AG08396 (cell line): ENCODE measurements at places on chromosomes 12 and 14.

- peak; percentile 36 for DNase-seq
Measured at GRCh38 chr14:22908601-22909000, 10.3 kb downstream of the RBM23 start.

DNA sequence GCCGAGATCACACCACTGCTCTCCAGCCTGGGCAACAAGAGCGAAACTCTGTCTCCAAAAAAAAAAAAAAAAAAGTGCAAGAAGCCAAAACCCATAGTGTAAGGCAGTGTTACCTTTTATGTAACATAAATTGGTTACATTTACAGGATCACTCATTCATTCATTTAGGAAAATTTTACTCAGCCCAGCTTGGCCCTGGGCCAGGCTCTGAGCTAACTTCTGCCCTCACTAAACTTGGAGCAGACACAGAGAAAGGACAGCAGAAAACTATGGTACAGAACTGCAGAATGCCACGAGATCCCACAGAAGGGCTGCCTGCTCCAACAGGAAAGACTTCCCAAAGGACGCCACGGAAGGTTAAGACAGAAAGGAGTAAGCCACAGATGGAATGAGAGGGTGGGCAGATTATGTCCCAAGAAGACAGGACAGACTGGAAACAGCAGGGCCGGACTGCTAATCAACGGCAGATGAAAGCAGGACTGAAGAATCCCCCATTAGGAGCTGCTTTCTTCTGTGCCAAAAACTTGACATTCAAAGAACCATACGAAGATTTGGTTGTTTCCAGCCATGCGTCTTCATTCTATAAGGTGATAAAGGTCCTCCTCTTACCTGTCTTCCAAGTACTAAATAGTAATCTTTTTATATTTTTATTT lies 18.9 kb downstream of the PPP1R13B start:
- DNase-seq = no peak

DNA sequence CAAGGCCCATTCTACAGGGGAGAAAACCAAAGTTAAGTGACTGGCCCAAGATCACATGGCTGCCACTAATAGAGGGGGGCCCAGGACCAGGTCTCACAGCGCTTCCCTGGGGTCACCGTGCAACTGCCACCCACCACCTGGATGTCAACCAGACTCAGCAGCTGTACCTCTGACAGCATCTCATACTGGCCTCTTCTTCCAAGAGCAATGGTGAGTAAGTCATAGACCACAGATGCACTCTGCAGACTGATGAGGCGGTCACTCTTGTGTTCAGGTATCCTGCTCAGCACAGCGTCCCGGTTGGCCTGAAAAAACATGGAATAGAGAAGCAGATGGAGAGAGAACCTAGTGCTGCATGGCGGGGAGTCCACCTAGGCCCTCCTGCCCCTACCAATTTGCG lies 139.9 kb downstream of the TTC7B start:
- no peak for DNase-seq

- DNase-seq = no peak
Measured at GRCh38 chr14:92704036-92704804, 44.2 kb downstream of the LGMN start.

DNA sequence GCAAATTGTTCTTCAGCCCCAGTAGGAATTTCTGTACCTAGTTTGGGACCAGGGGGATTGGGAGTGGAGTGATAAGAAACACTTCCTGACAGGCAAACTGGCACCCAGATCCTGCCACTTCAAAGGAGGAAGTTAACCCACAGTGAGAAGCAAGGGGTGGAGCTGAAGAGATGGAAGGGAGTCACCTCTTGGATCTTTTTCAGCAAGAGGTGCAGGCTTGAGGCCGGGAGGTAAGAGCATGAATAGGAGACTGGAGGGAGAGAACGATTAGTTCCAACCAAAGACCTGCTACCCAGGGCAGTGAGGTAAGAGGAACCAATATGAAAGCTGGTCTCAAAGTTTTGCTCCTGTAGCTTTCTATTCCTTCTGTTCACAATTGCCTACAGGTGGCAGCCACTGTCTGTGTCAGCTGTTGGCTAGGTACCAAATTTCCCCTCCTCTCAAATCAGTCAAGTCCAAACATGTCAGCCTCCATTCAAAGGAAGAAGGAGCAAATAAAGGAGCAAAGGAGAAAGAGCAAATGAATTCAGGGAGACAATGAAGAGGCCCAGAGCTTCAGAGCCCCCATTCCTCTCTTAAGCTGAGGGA lies 14.9 kb upstream of the TAC3 start:
- DNase-seq = no peak

GRCh38 chr12:91922674-91923073 lies 223.0 kb downstream of the BTG1 start:
- DNase-seq = no peak

- no peak for DNase-seq
Measured at GRCh38 chr12:124402248-124403066, 107.6 kb downstream of the RFLNA start.

- no peak for DNase-seq
Measured at GRCh38 chr12:21265932-21266331, 68.8 kb downstream of the SLCO1A2 start.

GRCh38 chr12:20205854-20206253 lies 162.5 kb upstream of the PDE3A start:
- no peak for DNase-seq

- DNase-seq = no peak
Measured at GRCh38 chr12:127723251-127723650, 543.7 kb upstream of the TMEM132C start.

DNA sequence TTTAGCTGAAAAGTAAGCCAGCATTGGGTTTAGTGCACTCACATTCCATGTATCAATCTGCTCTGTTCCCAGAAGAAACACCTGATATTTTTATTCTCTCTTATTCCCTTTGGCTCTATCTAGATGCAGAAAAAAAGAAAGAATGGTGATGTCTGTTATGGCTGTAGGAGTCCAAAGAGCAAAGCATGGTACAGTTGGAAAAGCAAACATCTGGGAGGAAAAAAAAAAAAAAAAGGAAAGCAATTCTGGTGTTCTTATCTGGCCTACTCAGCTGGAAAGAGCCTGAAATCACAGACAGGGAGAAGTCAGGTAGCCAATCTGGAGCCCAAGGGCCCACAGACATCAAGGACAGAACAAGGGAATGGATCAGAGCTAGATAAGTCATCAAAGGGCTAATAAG lies 293.9 kb downstream of the DUSP6 start:
- no peak for DNase-seq

DNA sequence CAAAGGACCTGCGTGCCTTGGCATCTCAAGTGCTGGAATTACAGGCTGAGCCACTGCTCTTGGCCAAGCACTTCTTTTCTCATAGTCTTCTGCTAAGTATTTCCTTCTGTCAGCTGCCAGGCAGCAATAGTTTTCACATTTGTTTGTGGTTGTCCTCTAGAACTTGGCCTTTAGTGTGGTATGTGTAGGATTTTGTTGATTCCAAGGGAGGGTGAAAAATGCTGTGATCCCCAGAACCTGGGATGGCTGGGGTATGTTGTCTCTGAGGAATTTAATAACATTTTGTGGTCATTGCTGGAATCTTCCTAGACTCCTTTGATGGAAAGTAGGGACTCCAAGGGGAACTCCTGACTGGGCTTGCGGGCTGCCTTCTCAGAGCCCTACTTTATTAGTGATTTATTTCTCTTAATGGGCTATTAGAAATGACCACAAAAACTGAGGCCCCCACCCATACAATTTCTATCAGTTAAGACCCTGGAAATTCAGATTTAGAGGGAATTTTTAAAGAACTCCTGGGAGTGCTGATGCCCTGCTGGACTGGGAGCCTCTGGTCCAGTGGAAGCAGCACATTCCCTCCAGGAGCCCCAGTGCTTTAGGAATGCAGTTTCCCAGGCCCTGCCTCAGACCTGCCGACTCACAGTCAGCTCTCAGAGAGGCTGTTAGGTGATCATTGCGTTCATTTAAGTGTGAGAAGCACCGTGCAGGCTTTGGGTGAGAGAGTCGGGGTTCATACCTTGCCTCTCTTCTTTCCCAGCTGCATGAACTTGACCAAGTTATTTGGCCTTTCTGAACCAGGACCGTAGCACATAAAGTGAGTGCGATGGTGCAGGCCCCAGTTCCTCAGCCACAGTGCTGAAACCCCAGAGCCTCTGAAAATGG lies 22.7 kb downstream of the TRAF3 start:
- peak; percentile 73 for DNase-seq

DNA sequence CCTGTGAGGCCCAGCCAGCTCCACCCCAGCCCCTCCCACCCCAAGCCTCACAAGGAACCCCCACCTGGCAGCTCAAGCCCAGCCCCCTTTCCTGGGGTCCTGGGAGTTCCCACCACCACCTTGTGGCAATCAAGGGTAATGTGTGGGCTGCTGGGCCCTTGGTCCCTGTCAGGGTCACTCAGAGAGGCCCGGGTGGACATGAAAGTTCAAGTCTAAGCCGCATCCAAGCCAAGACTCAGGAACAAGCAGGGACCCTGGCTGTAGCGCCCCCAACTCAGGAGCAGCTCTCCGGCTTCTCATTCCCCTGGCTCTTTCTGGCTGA lies 106.4 kb upstream of the C14orf180 start:
- DNase-seq = no peak

GRCh38 chr12:106910202-106910601 lies 45.5 kb upstream of the TMEM263 start:
- no peak for DNase-seq

- no peak for DNase-seq
Measured at GRCh38 chr12:114192549-114192948, 213.4 kb downstream of the TBX5 start.

DNA sequence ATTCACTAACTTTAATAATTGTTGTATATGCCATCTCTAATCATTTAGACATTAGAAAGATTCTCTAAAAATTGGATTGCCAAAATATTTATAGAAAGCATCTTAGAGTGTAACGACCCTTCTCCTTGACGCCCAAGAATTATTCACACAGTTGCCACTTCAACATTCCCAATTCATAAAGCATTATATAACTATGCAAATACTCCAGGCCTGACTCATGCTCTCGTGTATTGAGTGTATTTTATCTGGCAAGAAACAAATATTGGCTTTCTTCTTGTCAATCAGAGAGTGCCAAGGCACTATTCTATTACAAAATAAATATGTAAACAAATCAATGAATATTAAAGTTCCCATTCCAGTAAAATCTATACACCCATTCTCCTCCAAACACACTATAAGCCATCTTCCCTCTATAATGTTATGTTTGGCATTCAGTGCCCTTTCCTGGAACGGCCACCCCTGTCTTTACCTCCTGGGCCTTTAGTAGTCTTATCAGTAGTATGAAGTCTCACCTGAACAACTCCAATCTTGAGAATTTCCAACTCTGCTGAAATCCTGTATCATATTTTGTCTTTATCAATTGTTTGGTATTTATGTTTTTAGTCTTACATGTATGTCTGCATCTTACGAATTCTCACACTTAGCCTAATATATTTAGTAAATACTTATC lies 182.6 kb downstream of the PIK3C2G start:
- no peak for DNase-seq

GRCh38 chr12:92079054-92079385 lies 66.6 kb downstream of the BTG1 start:
- no peak for DNase-seq

DNA sequence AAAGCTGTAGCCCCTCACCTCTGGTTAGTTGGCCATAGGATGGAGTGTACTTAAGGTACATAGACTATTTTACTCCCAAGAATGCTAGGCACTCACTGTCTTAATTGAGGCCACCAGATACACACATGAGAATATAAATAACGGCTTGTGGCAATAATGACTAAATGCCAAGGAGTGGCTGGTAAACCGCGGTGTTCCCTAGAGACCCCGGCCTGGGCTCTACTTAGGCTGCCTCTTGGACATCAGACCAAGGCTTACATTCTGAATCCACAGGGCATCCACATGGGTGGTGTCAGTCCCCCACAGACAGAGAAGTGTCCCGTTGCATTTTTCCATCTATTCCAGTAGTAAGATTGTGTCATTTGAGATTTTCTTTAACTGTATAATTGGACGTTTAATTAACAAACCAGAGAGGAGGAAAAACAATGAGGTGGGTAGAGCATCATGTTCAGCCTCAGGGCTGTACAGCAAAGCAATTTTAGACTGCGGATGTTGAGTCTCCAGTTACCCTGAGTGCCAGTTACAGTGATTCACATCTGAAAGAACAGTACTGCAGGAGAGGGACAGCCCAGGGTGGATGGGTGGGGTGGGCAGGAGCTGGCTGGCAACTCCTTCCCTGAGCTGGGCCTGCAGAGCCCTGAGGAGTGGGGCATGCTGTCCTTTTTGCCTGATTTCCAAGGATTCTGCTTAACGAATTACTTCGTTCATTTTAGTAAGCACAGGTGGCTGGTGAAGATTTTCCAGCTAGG lies 20.5 kb downstream of the CKB start:
- no peak for DNase-seq

GRCh38 chr12:82874945-82875344 lies 188.2 kb downstream of the TMTC2 start:
- peak; percentile 5 for DNase-seq

DNA sequence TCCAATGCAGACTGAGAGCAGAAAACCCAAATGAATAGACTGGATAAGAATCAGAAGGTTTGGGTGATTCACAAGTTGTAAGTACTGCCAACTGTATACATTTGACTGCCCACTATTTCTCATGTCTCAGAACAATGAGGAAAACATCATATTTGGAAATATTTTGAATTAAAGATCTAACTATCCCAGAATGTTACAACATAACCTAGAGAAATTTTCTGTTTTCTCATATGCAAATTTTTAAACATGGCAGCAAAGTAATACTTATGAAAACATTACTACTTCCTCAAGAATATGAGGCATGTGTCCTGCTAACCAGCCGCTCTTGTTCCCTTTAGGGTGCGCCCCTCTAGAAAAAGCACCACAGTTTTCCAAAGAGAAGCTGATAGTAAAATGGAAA lies 179.9 kb downstream of the PTPRO start:
- DNase-seq = no peak

GRCh38 chr12:25713264-25713663 lies 160.2 kb upstream of the LMNTD1 start:
- no peak for DNase-seq

DNA sequence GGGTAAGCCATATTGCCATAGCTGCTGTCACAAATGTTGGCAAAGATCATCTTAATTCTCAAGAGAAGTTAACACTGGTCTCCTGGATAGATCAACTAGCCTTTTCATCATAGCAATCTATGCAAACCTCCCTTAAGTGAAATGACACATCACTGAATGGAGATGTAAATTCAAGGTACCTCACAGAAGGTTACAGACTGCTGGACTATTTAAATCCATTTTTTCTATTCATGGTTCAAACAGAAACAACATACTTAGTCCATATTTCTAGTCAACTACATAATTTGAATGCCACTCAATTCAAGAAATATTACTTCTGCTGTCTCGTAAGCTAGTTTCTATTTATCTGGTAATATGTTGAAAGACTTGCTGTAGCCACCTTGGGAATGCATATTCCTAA lies 748.3 kb downstream of the C12orf50 start:
- DNase-seq = no peak

- DNase-seq = peak; percentile 12
Measured at GRCh38 chr12:22459838-22460490, 84.4 kb downstream of the C2CD5 start.

DNA sequence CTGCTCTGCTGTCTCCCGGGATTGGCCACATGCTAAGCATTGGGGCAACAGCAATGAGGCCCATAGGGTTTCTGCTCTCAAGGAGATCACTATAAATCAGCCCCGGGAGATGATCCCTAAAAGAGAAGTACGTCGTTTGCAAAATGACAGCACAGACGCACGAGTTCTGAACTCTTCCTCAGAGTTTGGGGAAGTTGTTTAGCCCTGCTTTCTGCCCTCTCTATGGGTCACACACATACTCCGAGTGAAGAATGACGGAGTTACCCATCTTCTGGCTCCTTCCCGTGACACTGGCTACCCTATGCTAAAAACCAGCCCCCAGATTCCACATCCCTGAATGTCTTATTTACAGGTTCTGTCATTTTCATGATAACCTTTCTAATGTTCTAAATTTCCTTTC lies 258.0 kb upstream of the PLEKHG7 start:
- DNase-seq = no peak
